Left cardiac atrium (tissue), 4 donors: ENCODE measurements at places on chromosomes 5 and 9. TPM values are rescaled to one million over a fixed set of nuclear protein-coding genes. Genes with fewer than 3 reads are reported as not detected.

Gene INSYN2B
- total RNA-seq: 1.1 TPM

Gene ECM2
- total RNA-seq: 17.6 TPM

Gene GKAP1
- total RNA-seq: 12.5 TPM

Gene ABO
- total RNA-seq: 1.7 TPM

Gene WDR38
- not detected for total RNA-seq

Gene SERF1A
- total RNA-seq: 4.1 TPM

Gene SPZ1
- not detected for total RNA-seq

Gene ANKS6
- 6.5 TPM for total RNA-seq

Gene ADRB2
- total RNA-seq: 3.3 TPM

Gene LTC4S
- total RNA-seq: 13.9 TPM

Gene BSPRY
- total RNA-seq: 1.6 TPM

Gene C7
- total RNA-seq: 582 TPM

Gene PAEP
- total RNA-seq: not detected

Gene ANXA2R
- total RNA-seq: 1.6 TPM

Gene POU5F2
- total RNA-seq: 0.35 TPM

Gene TAF11L11
- total RNA-seq: not detected

Gene IL4
- total RNA-seq: not detected

Gene SHC3
- 2.7 TPM for total RNA-seq

Gene PCDHGB6
- total RNA-seq: 5.2 TPM

Gene ANKRD31
- total RNA-seq: 0.06 TPM

Gene RFX3
- total RNA-seq: 4.2 TPM

Gene PCDHGA2
- 4.5 TPM for total RNA-seq

Gene PLAC8L1
- total RNA-seq: not detected

Gene SCGB3A2
- total RNA-seq: not detected

Gene SNX30
- 5.1 TPM for total RNA-seq

Gene PCDHGA1
- total RNA-seq: 1.4 TPM

Gene FRRS1L
- total RNA-seq: 4.4 TPM

Gene FUBP3
- 34.8 TPM for total RNA-seq

Gene RGMB
- 15.6 TPM for total RNA-seq

Gene ADCY2
- 0.35 TPM for total RNA-seq

Gene KCNT1
- total RNA-seq: 1.2 TPM

Gene C5orf52
- not detected for total RNA-seq

Gene MGAT1
- 133 TPM for total RNA-seq

Gene QRFP
- not detected for total RNA-seq

Gene ARL14EPL
- total RNA-seq: not detected

Gene DMRT1
- total RNA-seq: not detected

Gene CDHR2
- total RNA-seq: 0.29 TPM

Gene MED27
- 15.0 TPM for total RNA-seq

Gene CDKN2B-AS1
- not detected for total RNA-seq

Gene TRPM3
- 1.2 TPM for total RNA-seq

Gene CFAP90
- 0.16 TPM for total RNA-seq

Gene PRDM9
- not detected for total RNA-seq

Gene ANKDD1B
- not detected for total RNA-seq

Gene PCDHB14
- total RNA-seq: 3.9 TPM

Gene GLDC
- 0.21 TPM for total RNA-seq

Gene PCDHB9
- 2.5 TPM for total RNA-seq

Gene PROP1
- not detected for total RNA-seq

Gene TRIM36
- 0.71 TPM for total RNA-seq

Gene F12
- total RNA-seq: 0.27 TPM

Gene ROPN1L
- 0.31 TPM for total RNA-seq

Gene CDO1
- total RNA-seq: 12.9 TPM

Gene ICE1
- 19.5 TPM for total RNA-seq

Gene CDK9
- total RNA-seq: 58.3 TPM

Gene FNBP1
- total RNA-seq: 29.0 TPM

Gene JAKMIP2
- total RNA-seq: 0.29 TPM

Gene GAPT
- 0.68 TPM for total RNA-seq

Gene MOB3B
- 1.6 TPM for total RNA-seq

Gene FOXE1
- not detected for total RNA-seq

Gene DMRTA1
- total RNA-seq: 0.74 TPM

Gene ORM1
- total RNA-seq: 0.71 TPM
